ENCODE measurements at places on chromosomes 12 and 14.

GRCh38 chr12:88518863-88519403 lies 61.3 kb downstream of the KITLG start:
- DNase-seq, result no peak

- no peak for DNase-seq
Observed at GRCh38 chr14:69625299-69626131, 14.1 kb downstream of the SUSD6 start.

DNA sequence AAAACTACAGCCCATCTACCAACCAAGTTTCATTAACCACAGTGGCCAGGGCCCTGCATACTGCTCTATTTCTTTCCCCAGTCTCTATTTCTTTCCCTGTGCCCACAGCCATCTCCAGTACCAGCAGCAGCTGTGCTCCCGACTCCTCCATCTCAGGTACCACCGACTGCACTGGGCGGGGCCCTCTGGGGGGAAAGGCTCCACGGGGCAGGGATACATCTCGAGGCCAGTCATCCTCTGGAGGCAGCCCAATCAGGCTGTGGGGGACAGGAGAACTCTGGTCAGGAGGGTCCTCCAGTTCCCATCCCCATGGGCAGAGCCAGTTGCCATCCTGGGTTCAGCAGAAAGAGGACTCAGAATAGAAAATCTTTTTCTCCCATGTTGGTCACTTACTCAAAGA lies 3.0 kb downstream of the CDK4 start:
- DNase-seq, result no peak

- no peak for DNase-seq
Observed at GRCh38 chr12:3152892-3153291, 75.7 kb downstream of the TSPAN9 start.

DNA sequence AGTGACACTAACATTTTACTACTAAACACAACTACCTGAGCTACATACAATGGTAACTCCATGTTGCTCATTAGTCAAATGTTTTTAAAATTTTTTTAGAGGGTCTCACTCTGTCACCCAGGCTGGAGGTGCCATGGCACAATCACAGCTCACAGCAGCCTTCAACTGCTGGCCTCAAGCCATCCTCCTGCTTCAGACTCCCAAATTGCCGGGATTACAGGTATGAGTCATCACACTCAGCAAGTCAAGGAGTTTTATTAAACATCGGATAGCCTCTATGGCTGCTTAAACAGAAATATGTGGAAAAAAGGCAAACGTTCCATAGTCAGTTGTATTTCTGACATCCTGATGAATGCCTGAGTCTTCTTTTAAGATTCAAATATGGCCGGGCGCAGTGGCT lies 11.1 kb upstream of the NPFF start:
- DNase-seq, result no peak

DNA sequence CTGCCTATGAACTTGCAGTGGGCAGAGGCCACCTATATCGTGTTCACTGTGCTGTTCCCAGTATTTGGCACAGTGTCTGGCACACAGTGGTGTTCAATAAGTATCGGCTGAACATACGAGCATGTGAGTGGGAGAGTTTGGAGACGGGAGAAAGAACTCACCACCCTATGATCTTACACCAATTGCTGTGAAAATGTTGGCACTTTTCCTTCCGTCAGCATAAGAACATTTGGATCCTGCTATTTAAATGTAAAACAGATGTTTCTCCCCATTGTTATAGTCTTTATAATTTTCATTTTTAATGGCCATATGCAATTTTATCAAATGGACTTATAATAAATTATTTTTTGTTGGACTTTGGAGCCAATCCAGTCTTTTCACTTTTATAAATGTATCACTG lies 144.4 kb downstream of the EFCAB11 start:
- DNase-seq, result no peak

DNA sequence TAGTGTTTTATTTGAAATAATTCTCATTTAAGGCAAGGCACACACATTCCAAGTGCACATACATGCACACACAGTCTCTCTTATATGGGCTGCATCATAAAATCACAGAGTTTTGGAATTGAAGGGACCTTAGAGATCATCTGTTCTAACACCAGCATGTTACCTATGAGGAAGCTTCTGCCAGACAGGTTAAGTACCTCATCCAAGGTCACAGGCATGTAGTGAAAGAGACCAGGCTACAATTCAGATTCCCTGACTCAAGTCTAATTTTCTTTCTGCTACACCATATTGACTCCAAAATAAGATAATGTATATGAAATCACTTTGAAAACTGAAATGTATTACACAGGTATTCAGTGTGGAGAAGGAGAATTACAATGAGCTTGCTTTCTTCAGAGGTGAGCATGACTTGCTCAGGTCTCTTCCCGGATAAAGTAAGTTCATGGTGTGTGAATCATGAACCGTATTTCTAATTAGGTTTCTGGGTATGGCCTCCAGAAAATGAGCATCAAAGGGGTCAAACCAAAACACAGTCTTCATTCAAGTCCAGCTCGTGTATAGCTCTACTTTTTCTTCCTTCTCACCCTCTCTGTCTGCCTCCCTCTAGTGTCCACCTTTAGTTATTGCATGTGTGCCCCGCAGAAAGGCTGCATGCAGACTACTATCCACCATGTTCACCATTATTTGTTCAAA lies 411.9 kb downstream of the FUT8 start:
- peak; percentile 67 for DNase-seq

GRCh38 chr12:132277374-132277941 lies 51.9 kb downstream of the GALNT9 start:
- DNase-seq, result no peak

- no peak for DNase-seq
Observed at GRCh38 chr14:63912286-63912685, 59.5 kb downstream of the SYNE2 start.

GRCh38 chr12:75722714-75723200 lies 211.3 kb upstream of the KRR1 start:
- DNase-seq, result no peak

DNA sequence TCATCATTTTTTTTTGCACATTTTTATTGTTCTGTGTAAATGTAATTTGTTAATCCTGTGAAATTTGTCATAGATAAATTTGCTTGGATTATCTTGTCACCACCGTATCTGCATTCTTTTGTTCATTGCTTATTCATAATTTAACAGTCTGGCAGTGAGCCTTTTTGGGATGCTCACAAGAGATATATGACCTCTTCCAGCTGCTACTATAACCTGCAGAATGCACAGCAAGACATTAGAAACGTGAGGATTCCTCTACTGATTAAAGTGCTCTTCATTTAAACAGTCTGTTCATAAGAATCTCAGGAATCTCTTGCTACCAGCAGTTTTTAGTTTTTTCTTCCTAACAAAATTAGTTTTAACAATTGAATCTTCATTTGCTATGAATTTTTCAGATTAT lies 9.1 kb downstream of the NPAS3 start:
- DNase-seq, result no peak

DNA sequence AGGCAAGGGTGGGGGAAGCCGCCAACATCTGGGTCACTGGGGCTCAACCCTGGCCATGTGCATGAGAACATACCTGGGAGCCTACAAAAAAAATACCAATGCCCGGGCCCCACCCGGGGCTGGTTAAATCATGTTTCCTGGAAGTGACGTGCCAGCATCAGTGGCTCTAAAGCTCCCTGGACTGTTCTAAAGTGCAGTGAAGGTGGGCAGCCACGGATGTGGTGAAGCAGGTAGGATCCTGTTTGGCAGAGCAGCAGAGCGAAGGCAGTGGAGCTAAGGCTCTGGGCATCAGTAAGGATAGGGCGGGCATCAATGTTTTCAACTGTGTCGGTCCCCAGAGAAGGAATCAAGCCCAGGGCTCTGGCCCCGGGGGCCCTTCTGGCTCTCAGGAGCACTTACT lies 525 bp upstream of the GPR68 start:
- no peak for DNase-seq

GRCh38 chr14:72524295-72524629 lies 369.6 kb downstream of the DPF3 start:
- no peak for DNase-seq

GRCh38 chr12:120944645-120945217 lies 33.6 kb upstream of the HNF1A start:
- DNase-seq, result peak; percentile 67

DNA sequence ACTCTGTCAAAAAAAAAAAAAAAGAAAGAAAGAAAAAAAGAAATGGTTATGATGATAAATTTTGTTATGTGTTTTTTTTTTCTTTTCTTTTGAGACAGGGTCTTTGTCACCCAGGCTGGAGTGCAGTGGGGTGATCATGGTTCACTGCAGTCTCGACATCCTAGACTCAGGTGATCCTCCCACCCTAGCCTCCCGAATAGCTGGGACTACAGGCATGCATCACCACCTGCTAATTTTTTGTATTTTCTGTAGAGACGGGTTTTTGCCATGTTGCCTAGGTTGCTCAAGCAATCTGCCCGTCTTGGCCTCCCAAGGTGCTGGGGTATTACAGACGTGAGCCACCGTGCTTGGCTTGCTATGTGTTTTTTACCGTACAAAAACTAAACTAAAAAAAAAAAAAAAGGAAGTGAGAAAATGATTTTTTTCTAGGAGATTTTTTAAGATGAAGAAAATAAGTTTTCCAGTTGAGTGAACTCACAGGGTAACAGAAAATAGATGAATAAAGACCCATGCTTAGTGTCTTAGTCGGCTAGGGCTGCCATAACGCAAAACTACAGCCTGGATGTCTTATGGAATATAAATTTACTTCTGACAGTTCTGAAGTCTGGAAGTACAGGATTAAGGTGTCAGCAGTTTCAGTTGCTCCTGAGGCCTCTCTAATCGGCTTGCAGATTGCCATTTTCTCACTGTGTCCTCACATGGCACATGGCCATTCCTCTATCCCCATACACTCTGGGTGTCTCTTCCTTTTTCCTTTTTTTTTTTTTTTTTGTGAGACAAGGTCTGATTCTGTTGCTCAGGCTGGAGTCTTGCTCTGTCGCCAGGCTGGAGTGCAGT lies 13.2 kb upstream of the APOF start:
- DNase-seq, result no peak

DNA sequence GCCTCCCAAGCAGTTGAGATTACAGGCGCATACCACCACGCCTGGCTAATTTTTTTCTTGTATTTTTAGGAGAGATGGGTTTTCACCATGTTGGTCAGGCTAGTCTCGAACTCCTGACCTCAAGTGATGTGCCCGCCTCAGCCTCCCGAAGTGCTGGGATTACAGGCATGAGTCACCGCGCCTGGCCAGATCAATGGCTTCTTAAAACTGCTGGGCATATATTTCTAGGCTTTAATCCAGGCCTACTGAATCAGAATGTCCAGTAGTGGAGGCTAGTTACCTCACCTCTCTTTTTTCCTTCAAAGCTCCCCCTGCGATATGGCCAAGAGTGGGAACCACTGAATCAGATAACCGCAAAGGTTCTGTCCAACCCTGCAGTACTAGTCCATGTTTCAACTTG lies 17.1 kb downstream of the POU6F1 start:
- no peak for DNase-seq

DNA sequence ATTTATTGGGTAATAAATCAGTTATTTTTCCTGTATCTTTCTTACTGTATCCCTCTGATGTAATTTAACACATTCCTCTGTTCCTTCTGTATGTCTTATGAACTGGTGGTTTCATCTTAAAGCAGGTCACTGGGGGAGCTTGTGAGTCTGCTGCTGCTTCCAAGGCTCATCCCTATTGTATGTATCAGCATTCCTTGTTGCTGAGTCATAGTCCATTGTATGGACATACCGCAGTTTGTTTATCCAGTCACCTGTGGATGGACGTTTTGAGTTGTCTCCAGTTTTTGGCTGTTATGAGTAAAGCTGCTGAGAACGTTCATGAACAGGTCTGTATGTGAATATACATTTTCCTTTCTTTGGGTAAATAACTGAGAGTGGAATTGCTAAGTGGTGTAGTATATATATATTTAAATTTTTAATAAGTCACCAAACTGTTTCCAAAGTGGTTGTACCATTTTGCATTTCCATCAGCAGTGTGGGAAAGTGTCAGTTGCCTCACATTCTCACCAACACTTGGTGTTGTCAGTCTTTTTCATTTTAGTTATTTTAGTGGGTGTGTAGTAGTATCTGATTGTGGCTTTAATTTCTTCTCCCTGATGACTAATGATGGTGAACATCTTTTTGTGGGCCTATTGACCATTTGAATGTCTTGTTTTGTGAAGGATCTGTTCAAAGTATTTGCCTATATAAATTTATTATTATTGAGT lies 82.7 kb downstream of the BEGAIN start:
- no peak for DNase-seq

GRCh38 chr14:37589715-37590427 lies 5.2 kb downstream of the FOXA1 start:
- DNase-seq, result no peak

Data from neural crest cell (in vitro differentiated cells).